A549 treated with GW870086 at 1 μM for 4 hours (cell line): ENCODE measurements at places on chromosomes 3 and 15. TPM values are rescaled to one million over a fixed set of nuclear protein-coding genes. Genes with fewer than 3 reads are reported as not detected.

The LDHAL6B gene
- not detected in 5 replicates for total RNA-seq

The ARHGEF26 gene
- total RNA-seq: 7.1 to 10.1 TPM (median 8.7 TPM) in 5 replicates

The FBN1 gene
- 6.5 to 8.0 TPM (median 7.2 TPM) in 5 replicates for total RNA-seq

The LIPC gene
- total RNA-seq: 0.06 to 0.21 TPM (median 0.13 TPM) in 4 of 5 replicates, not detected in the other

The APBA2 gene
- total RNA-seq: 16.3 to 20.1 TPM (median 18.2 TPM) in 5 replicates

The HDC gene
- total RNA-seq: 0.07 to 0.17 TPM (median 0.09 TPM) in 4 of 5 replicates, not detected in the other

The ITIH4 gene
- total RNA-seq: 0.47 to 1.7 TPM (median 0.97 TPM) in 5 replicates

The RFX7 gene
- total RNA-seq: 8.1 to 14.8 TPM (median 13.3 TPM) in 5 replicates

The LRRC2 gene
- not detected in 5 replicates for total RNA-seq

The MCTP2 gene
- not detected in 5 replicates for total RNA-seq

The FBXO40 gene
- not detected in 5 replicates for total RNA-seq

The SLC24A5 gene
- not detected in 5 replicates for total RNA-seq

The ZNF660 gene
- not detected in 5 replicates for total RNA-seq

The TNFAIP8L3 gene
- 21.4 to 29.1 TPM (median 25.5 TPM) in 5 replicates for total RNA-seq

The BRK1 gene
- total RNA-seq: 169 to 183 TPM (median 175 TPM) in 5 replicates

The ARRDC4 gene
- total RNA-seq: 0.11 to 0.27 TPM (median 0.21 TPM) in 5 replicates

The POPDC2 gene
- total RNA-seq: 0.09 to 0.79 TPM (median 0.21 TPM) in 5 replicates

The BUB1B gene
- 25.4 to 30.8 TPM (median 28.2 TPM) in 5 replicates for total RNA-seq

The GABRB3 gene
- 54.9 to 82.0 TPM (median 76.9 TPM) in 5 replicates for total RNA-seq
